ENCODE measurements at places on chromosomes 3 and 15.

- no peak for DNase-seq
Observed at GRCh38 chr3:61353382-61353781, 102.1 kb upstream of the FHIT start.

GRCh38 chr3:108183181-108183580 is 39.0 kb downstream of the IFT57 start:
- no peak for DNase-seq

DNA sequence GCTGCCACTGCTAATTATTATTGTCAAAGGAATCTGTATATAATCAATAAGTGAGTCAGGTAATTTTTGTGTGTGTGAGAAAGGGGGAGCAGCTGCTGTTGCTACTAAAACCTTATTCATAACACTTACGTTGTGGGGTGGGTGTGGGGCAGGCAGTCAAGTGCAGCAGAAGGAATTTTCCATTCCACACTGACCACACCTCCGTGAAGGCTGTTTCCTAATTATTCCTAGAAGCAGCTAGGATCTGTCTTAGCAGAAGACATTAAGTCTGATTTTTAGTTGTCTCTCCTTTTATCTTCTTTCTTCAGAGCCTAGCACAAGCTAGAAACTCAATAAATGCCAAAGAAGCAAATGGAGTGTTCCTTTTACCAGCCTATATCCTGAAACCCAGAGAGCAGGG is 4.0 kb upstream of the U2SURP start:
- no peak for DNase-seq

DNA sequence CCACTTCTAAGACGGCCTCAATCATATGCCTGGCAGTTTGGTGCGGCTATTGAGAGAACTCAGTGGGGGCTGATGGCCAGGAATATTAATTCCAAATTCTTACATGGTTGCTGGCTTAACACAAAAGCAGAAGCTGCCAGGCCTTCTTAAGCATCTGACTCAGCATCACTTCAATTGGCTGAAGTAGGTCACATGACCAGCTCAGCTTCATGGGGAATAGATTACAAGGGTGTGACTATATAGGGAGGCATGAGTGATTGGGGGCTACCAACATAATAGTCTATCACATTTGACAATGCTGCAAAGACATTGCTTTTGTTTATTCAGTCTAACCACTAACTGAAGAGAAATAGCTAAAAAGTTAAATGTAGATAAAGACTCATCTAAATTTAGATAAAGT is 101.6 kb upstream of the ANKRD28 start:
- DNase-seq: no peak

- DNase-seq: no peak
Observed at GRCh38 chr3:25883492-25883891, 93.6 kb downstream of the OXSM start.
